Activated CD4-positive, CD25-positive, alpha-beta regulatory T cell treated with anti-CD3 and anti-CD28 coated beads, Interleukin-2, amount 50 U/mL, for 72 hours (primary cell): ENCODE measurements at places on chromosomes 4 and X.

DNA sequence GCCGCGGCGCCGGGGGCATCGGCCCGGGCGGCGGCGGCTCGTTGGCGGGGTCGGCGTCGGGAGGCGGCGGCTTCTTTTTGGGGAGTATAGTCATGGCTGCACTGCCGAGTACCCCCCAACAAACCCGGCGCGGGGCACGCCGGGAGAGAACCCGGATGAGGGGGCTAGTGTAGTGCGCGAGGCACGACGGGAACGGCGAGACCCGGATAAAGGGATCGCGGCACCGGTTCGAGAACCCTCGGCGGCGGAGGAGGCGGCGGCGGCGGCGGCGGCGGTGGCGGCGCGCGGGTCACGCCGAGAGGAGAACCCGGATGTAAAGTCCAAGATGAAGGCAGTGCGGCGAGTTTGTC is at the start of gene OTUD5:
Gene OTUD5, minus strand, starts transcription at position 131 of the 350 bp plus-strand sequence. Its CDS starts 37 bp downstream, at position 94.
- no peak for DNase-seq

DNA sequence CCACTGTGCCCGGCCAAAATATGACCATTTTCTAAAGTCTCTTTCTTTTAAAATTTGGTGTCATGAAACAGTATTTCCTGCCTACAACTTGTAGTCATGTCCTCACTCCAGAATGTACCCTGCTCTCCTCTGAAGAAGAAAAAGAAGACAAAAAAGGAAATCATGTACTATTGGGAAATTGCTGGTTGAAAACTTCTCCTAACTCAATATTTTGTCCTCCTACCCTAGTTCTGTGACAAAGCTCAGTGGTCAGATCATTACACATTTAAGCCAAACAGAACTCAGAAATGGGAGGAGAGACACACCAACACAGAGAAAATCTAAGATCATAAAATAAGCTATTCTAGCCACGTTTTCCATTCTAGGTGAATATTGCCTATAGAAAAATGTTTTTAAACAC is 127.7 kb downstream of the IRF2 start:
- DNase-seq: no peak

- no peak for DNase-seq
These were observed 143.9 kb downstream of the BCOR start for GRCh38 chrX:39953879-39954278.

DNA sequence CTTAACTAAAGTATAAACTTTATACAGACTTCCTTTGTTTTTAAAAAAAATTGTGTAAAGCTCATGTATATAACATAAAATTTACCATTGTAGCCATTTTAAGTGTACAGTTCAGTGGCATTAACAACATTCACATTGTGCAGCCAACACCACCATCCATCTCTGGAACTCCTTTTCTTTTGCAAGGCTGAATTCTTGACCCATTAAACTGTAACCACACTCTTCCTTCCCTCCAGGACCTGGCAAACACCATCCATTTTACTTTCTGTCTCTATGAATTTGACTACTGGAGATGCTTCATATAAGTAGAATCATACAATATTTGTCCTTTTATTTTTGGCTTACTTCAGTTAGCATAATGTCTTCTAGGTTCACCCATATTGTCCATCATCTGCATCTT is 104.7 kb downstream of the RASL11B start:
- no peak for DNase-seq

DNA sequence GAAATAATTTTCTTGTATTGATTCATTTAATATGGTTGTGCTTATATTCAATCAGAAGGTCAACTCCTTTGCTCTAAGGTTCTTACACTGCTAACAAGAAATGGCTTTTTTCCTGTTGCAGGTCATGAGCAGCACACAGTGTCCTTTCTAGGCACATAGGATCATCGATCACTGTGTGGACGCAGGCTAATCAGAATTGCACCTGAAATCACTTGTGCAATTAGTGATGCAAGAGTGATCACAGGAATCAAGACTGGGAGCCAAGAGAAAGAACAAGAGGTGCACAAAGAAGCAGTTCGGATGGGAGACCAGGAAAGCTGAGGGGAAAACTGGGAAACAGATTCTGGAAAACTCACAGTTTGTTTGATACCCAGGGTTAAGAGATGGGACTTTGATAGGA is 21.1 kb downstream of the TDO2 start:
- DNase-seq: no peak

DNA sequence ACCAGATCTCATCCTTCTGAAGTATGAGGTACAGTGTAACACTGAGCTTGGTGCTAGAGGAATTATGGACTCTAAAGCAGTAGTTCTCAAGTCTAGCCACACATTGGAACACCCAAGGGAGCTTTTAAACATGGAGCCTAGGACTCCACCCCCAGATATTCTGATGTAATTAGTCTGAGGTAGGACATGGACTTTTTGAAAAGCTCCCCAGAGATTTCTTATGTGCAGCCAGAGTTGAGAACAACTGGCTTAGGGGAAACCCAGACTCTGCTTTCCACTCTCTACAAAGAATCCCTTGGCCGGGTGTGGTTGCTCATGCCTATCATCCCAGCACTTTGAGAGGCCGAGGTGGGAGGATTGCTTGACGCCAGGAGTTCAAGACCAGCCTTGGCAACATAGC is 11.6 kb upstream of the GDPD2 start:
- DNase-seq: no peak

DNA sequence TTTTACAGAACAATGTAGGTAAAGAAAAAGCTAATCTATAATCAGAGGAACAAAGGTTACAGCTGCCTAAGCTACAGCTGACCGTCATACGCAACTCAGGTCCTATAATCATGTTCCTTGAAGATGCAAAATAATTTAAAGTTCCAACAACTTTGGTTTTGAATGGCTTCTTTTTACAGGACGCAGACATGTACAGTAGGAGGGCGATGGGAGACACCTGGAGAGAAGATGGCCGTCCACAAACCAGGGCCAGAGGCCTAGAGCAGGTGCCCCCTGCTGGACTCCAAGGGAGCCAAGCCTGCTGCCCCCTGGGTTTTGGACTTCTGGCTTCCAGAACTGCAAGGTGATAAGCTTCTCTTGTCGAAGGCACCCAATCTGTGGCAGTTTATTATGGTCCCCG is 10.6 kb downstream of the HGFAC start:
- no peak for DNase-seq

DNA sequence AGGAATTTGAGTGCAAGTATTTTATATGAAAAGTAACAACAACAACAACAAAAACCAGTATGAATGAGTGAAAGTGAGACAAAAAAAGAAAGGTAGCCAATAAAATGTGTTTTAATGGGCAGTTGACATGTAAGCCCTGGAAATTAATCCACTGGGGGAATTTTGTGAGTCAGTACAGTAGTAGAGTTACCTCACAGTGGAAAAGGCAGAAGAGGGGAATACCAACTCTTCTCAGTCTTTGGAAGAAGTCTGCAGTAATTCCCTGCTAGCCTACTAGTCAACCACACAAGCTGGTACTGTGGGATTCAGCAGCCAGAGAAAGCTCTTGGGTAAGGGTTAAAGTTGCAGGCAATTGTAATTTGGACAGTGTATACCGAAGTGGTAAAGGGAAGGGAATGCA is 76.3 kb upstream of the IL15 start:
- DNase-seq: no peak

DNA sequence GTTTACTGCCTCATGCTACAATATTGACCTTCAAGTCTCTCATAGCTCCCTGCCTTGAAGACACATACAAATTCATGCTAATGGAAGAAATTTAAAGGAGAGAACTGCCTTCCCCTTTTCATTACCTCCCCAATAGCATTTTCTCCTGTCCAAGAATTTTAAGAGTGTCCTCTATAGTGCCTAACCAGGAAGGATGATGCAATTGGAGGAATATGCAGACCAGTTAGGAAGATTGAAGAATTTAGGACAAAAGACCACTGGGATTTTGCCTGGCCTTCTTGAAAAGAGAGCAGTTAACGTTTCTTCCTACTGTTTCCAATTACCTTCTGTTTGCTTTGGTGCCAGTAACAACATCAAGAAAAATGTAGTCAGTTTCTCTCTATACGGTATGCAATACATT is 443.9 kb downstream of the INPP4B start:
- no peak for DNase-seq

GRCh38 chrX:48025561-48025960 is 18.8 kb downstream of the SPACA5 start:
- no peak for DNase-seq

GRCh38 chrX:24485323-24485722 is 20.2 kb downstream of the PDK3 start:
- no peak for DNase-seq

DNA sequence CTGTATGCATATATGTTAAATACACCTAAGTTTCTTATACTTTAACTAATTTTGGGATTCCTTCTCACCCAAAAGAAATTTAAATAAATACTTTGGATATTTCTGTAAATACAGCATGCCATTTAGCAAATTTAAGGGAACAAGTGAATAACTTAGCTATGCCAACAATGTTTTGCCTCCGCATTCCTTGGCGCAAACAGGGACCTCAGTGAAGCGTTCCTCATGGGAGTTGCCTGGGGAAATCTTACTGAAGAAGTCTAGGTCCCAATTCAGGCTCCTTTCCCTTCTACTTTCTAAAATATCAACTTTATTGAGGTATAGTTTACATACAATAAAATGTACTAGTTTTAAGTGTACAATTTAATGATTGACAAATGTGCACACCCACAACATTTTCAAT is 25.0 kb downstream of the COL4A5 start:
- DNase-seq: no peak

DNA sequence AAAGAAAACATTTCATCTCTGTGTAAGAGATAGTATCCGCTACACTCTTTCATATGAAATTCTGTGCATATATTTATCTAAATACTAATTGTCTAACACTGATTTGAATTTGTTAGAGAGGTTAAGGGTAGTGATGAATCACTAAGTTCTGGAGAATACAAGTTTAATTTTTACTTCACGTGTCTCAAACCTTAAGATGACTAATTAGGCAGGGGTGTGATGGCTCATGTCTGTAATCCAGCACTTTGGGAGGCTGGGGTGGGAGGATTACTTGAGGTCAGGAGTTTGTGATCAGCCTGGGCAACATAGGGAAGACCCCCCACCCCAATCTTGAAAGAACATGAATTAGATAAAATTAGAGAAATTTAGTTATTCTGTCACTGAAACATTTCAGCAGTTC is 2241.9 kb downstream of the PCDH7 start:
- DNase-seq: no peak

GRCh38 chr4:1053080-1053661 is 41.7 kb downstream of the FGFRL1 start:
- DNase-seq: no peak

- DNase-seq: no peak
These were observed 175.2 kb downstream of the MGST2 start for GRCh38 chr4:139840773-139841172.

GRCh38 chrX:145936769-145937168 is 119.1 kb downstream of the SLITRK2 start:
- no peak for DNase-seq

- no peak for DNase-seq
These were observed 71.3 kb upstream of the PGRMC2 start for GRCh38 chr4:128358913-128359279.

DNA sequence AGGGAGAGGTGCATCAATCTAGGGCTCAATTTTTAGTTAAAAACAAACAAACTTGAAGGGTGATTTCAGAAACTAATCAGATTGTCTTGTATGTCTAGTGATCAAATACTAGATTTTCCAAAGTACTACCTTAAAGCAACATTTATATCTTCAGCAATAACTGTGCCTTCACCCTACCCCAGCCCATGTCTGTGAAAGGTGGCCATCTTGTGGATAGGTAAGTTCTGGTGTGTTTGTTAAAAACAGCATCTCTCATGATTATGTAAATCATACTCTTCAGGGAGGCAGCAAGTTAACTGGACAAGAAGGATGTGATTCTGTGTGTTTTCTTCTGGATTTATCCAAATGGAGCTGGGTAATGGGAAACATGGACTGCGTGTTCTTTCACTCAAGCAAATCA is 81.4 kb upstream of the ACSL1 start:
- DNase-seq: no peak

DNA sequence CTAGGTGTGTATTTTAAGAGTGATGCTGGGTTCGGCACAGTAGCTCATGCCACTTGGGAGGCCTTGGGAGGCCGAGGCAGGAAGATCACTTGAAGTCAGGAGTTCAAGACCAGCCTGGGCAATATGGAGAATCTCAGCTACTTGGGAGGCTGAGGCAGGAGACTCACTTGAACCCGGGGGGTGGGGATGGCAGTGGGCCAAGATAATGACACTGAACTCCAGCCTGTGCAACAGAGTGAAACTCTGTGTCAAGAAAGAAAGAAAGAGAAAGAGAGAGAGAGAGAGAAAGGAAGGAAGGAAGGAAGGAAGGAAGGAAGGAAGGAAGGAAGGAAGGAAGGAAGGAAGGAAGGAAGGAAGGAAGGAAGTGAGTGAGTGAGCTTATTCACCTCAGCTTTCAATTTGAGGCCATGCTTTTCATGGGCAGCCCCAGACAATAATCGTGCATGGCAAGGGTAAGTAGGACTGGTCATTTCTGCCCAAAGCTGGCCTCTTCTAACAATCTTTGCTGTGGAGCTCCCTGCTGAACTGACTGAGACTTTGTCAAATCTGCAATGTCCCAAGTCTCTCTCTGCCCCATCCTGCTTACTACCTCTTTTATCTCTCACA is 42.5 kb upstream of the ELF2 start:
- DNase-seq: no peak

GRCh38 chrX:77617206-77617605 is 168.8 kb downstream of the ATRX start:
- DNase-seq: no peak

DNA sequence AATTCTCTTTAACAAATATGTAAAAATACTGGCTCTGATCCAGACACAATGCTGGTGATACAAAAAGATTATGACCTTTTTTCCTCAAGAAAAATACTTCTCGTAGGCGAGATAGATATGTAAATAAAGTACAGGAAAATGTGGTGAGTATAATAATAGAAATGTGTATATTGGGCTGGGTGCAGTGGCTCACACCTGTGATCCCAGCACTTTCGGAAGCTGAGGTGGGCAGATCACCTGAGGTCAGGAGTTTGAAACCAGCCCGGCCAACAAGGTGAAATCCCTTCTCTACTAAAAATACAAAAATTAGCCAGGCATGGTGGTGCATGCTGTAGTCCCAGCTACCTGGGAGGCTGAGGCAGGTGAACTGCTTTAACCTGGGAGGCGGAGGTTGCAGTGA is 55.0 kb downstream of the MRPL1 start:
- DNase-seq: no peak

GRCh38 chr4:156298230-156298629 is 344.6 kb upstream of the CTSO start:
- no peak for DNase-seq

GRCh38 chr4:94244087-94244828 is 36.6 kb downstream of the SMARCAD1 start:
- DNase-seq: no peak
